ENCODE measurements at places on chromosomes 2 and 18.

DNA sequence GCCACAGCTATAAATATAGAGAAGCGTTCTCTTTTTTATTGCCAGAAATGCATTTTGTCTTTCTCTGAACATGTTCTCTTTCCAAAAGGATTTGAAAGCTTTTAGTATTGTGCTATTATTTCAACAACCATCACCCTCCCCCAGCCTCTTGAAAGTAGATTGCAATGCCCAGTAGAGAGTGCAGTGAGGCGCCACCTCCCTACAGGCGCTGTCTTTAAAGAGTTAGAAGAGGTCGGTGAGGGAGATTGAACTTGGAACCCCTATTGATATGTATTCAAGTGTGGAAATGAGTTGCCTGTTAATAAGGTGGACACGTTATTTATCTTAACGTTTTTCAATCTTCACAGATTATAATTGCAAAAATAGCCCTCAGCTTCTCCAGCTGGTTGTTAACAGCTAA, 360.3 kb downstream of the LRP1B start:
- DNase-seq, result no peak

GRCh38 chr2:227219312-227220105, 55.1 kb downstream of the COL4A3 start:
- no peak for DNase-seq

GRCh38 chr2:23655934-23656596, 270.9 kb downstream of the ATAD2B start:
- no peak for DNase-seq

DNA sequence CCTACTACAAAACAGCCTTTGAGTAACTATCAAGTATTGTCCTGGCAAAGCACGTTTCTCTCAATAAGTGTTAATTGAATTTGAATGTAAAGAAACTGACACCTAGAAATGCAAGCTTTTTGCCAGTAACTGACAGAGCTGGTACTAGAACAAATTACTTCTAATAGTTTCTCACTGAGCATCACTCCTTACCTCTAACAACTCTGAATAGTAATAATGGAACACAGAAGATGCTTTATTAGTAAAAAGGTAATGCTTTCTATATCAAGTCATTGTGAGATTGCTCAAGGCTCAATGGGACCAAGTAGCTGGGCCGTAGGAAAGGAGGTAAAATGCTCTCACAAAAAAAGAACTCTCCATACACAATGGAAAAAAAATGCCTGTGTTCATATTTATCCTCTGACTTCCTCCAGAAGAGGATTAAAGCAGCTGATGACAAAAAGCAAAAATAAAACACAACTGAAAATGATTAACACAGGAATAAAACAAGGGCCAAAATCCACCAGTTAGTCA, 11.8 kb downstream of the RASGRP3 start:
- DNase-seq, result no peak

DNA sequence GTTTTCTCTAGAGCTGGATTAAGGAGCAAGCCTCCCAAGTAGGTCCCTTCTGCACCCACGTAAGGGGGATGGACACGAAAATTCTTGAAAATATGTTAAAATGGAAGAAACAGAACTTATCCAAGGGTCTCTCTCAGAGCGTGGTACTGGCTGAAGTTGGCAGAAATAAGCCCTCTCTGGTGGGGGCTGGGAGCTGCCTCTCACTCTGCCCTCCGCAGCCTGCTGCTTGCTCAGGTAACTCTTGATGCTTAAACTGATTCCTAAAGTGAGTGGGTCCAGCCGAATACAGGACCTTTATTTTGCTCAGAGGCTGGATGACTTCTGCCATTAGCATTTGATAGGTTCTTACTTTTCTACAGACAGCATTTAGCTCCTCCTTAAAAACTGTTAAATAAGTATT, 78.1 kb downstream of the SPHKAP start:
- DNase-seq, result no peak

DNA sequence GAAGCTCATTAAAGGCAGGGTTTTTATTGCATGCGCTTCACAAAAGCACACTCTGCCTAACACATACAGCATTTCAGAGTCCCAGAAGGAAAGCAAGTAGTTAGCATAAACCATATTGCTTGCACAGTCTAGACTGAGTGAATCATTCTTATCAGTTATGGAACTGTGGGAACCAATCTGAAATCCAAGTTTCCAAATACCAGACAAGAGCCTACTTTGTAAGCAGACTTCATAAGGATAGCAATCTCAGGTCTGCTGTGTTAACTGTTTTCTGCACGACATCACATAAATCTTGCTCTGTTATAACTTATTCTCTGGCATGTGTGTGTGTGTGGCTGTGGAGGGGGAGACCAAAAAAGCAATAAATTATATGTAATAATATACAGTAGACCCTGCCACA, 608.1 kb upstream of the REG3G start:
- no peak for DNase-seq

DNA sequence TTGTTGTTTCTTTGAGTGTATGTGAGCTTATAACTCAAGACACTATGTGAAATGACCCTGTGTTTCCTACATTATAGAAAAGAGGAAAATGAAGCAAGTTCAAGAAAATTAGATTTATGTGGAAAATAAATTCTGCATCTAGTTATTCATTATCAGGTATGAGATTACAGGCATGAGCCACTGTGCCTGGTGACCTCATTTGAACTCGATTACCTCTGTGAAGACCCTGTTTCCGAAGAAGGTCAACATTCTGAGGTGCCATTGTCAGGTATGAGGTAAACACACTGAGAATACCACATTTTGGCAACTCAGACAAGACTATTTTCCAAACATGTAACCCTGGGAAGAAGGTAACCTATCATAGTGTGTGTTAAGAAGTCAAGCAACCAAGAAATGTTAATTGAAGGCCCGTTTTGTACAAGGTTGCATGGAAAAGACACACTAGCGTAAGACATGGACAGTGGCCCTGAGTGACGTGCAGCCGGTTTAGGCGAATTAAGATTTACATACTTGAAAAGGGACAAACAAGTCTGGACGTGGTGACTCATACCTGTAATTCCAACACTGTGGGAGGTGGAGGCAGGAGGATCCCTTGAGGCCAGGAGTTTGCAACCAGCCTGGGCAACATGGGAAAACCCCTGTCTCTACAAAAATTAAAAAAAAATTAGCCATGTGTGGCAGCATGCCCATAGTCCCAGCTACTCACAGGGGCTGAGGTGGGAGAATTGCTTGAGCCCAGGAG, 186.6 kb downstream of the NEDD4L start:
- DNase-seq, result no peak

DNA sequence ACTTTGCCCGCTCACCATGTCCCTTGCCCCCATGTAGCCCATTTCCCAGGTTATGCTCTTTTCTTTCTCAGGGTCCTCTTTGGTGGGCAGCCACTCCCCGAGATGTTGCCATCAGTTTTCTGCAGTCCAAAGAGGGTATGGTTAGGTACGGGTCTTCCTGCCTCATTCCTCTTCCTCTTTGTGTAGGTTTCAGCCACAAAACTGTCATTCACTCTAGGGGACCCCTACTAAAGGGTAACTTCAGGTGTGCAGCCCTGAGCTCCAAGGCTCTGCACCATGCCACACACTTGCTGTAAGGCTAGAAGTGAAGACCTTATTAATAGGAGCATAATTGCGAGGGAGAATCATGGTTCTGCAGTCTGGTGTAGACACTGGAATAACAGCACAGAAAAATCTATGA, 99.8 kb upstream of the ZNF397 start:
- no peak for DNase-seq

DNA sequence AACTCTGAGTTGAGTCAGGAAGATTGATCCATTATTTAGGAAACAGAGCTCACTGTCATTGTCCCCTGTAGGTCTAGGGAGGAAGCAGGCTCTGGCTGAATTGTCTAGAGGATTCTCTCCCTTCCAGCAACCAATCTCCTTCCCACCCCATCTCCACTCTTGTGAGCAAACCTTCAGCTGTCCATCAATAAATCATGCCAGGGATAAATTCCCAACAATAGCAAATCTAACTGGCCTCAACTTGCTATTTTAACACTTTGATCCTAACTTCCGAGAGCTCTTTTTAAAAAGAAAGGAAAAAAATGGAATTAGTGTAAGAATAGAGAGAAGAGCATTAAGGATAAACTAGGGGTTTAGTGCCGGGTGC, 53.5 kb downstream of the ATP8B1 start:
- DNase-seq, result no peak

DNA sequence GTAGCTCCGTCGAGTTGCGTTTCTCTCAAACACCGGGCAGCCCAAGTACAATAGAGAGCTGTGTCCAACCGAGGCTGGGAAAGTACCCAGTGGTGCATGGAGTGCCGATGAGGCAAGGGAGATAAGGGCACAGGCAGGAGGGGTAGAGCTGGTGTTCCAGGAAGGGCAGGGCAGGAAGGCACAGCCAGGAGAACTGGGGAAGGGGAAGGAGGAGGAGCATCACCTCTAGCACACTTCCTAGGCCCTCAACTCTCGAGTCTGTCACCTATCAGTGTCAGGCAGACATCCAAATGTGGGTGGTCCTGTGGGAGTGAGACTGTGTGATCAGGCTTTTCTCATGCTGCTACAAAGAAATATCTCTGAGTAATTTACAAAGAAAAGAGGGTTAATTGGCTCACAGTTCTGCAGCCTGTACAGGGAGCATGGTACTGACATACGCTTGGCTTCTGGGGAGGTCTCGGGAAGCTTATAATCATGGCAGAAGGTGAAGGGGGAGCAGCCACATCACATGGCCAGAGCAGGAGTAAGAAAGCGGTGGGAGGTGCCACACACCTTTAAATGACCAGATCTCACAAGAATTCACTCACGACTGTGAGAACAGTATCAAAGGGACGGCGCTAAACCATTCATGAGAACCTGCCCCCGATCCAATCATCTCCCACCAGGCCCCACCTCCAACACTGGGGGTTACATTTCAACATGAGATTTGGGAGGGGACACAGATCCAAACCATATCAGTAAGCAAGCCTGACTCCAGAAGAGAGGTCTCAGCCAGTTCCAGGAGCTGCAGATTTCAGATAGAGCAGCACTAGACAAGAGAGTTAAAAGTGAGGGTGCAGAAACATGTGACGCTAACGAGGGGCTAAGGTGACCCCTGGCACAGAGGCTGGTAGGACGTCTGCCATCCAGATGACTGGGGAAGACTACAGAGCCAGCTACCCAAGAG, 75.7 kb downstream of the MBOAT2 start:
- DNase-seq, result peak; percentile 47

GRCh38 chr2:172431993-172432392, 4.6 kb downstream of the ITGA6 start:
- no peak for DNase-seq

- no peak for DNase-seq
Measured at GRCh38 chr2:19125901-19126680, 232.3 kb downstream of the OSR1 start.

GRCh38 chr18:23504720-23505119, 1.4 kb downstream of the RMC1 start:
- no peak for DNase-seq
